GM12864 (cell line): ENCODE measurements at places on chromosomes 13 and 19.

- DNase-seq, result no peak
Observed at GRCh38 chr13:100480676-100481075, 107.9 kb downstream of the GGACT start.

DNA sequence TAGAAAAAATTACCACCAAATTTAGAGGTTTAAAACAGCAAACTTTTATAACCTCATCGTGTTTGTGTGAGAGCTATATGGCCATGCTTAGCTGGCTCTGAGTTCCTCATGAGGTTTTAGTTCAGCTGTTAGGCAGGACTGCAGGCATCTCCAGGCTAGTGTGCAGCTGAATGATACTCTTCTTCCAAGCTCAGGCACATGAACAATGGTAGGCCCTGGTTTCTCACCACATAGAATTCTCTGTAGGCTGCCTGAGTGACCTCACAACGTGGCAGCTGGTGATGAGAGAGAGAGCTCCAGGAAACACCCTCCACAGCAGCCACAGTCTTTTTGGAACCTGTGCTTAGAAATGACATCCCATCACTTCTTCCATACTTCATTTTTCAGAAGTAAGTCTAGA, 540.6 kb upstream of the MIR17HG start:
- DNase-seq, result no peak

GRCh38 chr13:48561466-48562235, 28.8 kb upstream of the RCBTB2 start:
- peak; percentile 62 for DNase-seq

DNA sequence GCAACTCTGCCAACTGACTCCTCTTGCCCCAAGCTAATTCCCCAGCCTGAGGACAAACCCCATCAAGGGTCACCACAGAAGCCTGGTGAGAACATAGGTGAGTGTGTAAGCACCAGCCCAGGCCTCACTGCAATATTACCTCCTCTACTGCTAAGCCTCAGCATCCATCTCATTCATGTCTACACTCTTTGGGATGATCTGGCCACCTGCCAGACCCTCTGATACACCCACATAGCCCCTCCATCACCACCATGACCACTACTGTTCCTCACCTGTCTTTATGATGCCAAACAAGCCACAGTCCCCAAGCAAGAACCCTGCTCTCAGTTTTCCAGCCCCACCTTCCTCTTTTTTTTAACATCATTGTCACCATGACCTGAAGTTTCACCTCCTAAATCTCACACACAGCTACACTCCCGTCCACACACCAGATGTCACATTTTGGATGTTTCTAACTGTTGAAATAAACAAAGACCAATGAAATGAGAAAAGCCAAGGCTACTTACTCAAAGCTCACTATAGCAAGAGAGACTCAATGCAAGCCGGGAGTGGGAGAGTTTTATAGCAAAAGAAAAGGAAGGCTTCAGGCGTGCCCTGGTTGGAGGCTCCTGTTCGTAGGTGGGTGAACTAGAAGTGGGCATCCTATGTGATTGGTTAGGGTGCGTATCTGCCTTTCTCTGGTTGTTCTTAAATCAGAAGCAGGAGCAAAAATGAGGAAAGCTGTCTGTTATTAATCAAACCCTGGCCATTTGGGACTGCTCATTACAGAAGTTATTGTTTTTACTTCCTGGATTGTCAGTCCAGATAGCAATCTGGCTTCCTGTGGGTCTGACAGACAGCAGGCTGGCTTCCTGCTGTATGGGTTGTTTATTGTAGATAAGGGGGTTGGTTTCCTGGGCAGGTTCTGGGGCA, 2.0 kb downstream of the ZNF792 start:
- no peak for DNase-seq

DNA sequence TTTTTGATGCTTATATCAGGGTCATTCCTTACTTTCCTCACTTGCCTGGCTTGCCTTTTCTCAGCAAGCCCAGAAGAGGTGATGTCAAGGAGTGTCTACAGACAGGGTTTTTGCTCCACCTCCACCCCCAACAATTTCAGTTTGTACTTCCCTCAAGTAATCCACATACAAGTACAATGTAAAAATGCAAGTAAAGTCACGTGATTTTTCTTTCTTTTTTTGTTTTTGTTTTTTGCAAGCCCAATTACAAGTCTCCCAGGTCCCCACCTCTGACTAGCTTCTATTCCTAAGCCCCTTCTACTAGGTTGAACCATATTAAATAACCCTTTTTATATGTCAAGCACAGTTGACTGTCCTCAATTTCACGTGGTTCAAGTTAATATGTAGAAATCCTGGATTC, 579.6 kb downstream of the DIAPH3 start:
- no peak for DNase-seq

DNA sequence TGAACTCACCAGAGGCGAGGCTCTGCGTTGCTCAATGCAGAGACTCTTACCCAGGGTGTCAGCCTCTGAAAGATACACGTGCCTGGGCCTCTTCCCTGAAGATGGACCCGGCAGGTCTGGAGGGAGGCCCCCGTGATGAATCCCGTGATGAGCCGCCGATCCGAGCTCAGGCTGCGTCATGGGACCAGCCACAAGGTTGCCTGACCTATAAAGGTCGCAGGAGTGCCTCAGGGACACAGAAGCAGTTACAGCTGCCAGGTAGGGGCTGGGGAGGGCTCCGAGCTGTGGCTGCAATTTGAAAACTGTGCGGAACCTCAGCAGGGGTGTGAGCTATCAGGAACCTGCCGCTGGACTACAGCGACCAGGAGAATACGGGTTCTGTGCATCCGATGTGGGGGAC, 10.5 kb upstream of the ATP11A start:
- DNase-seq, result no peak

DNA sequence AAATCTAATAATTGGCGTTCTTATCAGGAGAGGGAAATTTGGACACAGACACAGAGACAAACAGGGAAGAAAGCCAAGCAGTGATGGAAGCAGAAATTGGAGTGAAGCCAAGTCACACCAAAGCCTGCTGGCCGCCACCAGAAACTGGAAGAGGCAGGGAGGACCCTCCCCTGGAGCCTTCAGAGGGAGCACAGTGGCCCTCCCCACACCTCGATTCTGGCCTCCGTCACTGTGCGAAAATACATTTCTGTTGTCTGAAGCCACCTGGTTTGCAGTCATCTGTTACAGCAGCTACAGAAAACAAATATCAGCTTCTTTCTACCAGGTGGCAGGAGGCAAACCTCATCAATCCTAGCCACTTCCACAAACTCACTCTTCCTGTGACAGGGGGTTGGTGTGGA, 8.3 kb upstream of the TLE6 start:
- DNase-seq, result no peak

GRCh38 chr13:25420161-25420560, 48.4 kb downstream of the ATP8A2 start:
- DNase-seq, result no peak

GRCh38 chr19:47239610-47240296, 8.8 kb upstream of the BBC3 start:
- DNase-seq, result no peak

DNA sequence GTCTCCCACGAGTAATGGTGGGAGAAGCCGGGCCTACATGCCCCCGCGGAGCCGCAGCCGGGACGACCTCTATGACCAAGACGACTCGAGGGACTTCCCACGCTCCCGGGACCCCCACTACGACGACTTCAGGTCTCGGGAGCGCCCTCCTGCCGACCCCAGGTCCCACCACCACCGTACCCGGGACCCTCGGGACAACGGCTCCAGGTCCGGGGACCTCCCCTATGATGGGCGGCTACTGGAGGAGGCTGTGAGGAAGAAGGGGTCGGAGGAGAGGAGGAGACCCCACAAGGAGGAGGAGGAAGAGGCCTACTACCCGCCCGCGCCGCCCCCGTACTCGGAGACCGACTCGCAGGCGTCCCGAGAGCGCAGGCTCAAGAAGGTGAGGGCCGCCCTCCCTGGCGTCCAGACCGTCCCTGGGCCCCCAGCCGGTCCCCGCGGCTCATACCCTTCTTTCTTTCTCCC, 1.4 kb upstream of the USF2 start:
- DNase-seq, result no peak

GRCh38 chr13:51590971-51591627, 6.8 kb downstream of the WDFY2 start:
- DNase-seq, result no peak
